ENCODE measurements at places on chromosomes 5 and 9. TPM values are rescaled to one million over a fixed set of nuclear protein-coding genes. Genes with fewer than 3 reads are reported as not detected.

NPR3 gene
- total RNA-seq: not detected

UBAP2 gene
- 17.5 TPM for total RNA-seq

DNA sequence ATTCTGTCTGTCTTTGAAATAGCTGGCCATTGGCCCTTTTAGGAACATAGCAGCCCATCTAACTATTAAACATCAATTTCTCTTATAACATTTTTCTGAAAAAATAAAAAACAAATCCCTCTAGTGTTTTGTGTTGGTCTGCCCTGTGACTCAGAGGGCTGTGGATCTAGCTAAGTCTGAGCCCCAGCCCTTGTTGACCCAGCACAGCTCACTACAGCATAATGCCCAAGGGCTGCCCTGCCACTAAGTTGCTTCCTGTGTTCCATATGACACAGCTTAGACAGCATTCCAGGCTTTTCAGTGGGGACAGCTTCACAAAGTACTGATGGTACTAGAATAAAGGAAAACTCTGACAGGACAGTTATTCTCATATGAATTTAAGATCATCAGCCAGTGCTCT lies 136.0 kb downstream of the SCAMP1 start:
- peaks cover 8% of the 10 kb centered on the region for H3K36me3 ChIP-seq
- H3K4me3 ChIP-seq: no peak overlapping the region
- peak; percentile 15 for DNase-seq
- no peak overlapping the region for H3K27ac ChIP-seq
- peaks cover 8% of the 10 kb centered on the region for H3K4me1 ChIP-seq
- no peaks in the 10 kb centered on the region for H3K27me3 ChIP-seq

DNA sequence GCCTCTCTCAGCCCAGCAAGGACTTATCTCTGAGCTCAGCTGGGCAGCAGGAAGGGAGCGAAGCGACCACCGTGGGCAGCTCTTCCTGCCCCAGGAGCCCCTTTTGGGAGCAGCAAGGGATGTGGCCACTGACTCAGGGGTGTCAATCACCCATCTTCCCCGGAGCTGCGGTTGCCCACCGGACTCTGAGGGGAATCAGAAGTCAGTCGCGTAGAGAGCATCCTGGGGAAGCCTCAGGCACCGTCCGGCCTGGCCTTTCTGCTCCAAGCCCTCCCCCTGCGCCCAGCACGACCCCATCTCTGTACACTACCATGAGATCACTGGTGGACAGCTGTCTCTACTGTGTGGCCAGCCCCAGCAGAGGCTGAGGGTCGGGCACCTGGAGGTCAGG lies 24.6 kb downstream of the GFI1B start:
- no peak overlapping the region for H3K4me3 ChIP-seq
- DNase-seq: no peak
- H3K4me1 ChIP-seq: peaks cover 7% of the 10 kb centered on the region
- no peak overlapping the region for H3K27ac ChIP-seq
- H3K36me3 ChIP-seq: no peaks in the 10 kb centered on the region

SLC4A9 gene
- not detected for total RNA-seq

GRCh38 chr5:42366051-42366450 lies 57.2 kb upstream of the GHR start:
- no peaks in the 10 kb centered on the region for H3K27me3 ChIP-seq
- H3K27ac ChIP-seq: no peak overlapping the region
- H3K4me1 ChIP-seq: no peaks in the 10 kb centered on the region
- DNase-seq: no peak
- no peaks in the 10 kb centered on the region for H3K36me3 ChIP-seq

DNA sequence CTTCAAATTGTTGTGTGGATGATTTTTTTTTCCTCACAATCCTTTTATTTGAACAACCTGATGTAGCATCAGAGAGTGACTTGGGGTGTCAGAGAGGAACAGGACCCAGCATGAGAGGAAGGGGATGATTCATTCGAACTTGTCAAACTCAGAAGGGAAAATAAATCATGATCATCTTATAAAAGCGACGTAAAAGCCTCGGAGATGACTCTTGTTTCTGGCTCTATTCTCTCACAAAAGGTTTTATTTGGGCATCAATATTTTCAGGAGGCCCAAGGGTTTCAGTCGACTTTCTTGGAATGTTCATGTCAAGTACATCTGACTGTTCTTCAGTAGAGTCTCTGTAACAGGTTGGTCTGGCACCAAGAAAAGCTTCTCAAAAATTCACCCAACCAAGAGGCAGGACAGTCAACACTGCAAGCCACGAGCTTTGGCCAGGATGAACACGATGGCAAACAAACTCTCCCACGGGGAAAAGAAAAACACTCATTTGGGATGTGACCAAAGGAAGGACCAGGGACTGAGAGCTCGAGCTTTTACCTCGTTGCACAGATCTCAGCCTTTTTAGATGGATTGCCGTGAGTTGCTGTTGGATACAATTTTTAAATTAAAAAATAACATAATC lies 55.1 kb downstream of the ANKH start:
- no peak overlapping the region for H3K4me3 ChIP-seq
- H3K36me3 ChIP-seq: no peaks in the 10 kb centered on the region
- DNase-seq: no peak
- H3K27ac ChIP-seq: no peak overlapping the region
- no peaks in the 10 kb centered on the region for H3K27me3 ChIP-seq

LCN10 gene
- total RNA-seq: 0.53 TPM

DNA sequence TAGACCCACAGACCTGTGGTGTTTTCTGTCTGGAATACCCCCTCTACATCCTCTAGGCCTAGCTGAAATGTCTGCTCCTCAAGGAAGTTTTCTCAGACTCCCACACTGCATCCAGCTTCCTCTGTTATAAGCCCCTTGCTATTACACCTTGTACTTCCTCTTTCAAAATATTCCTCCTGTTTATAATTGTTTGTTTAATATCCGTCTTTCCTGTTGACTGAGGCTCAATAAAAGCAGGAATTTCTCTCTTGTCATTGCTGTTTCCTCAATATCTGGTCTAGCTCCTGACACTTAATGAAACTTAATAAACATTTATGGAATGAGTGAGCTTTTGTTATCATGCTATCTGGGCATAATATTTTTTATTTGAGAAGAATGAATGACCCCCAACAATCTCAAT lies 34.1 kb upstream of the IQGAP2 start:
- no peaks in the 10 kb centered on the region for H3K36me3 ChIP-seq
- H3K27ac ChIP-seq: no peak overlapping the region
- H3K4me3 ChIP-seq: no peak overlapping the region

PDZD2 gene
- not detected for total RNA-seq

MELK gene
- 59.1 TPM for total RNA-seq

- H3K36me3 ChIP-seq: no peaks in the 10 kb centered on the region
- no peak for DNase-seq
- H3K27me3 ChIP-seq: no peaks in the 10 kb centered on the region
- H3K27ac ChIP-seq: no peak overlapping the region
- no peak overlapping the region for H3K4me3 ChIP-seq
Measured at GRCh38 chr5:76331126-76331525, 72.0 kb upstream of the IQGAP2 start.

RANBP3L gene
- total RNA-seq: 0.09 TPM

PNPLA7 gene
- total RNA-seq: 0.21 TPM

LECT2 gene
- total RNA-seq: not detected

- no peaks in the 10 kb centered on the region for H3K36me3 ChIP-seq
- no peak for DNase-seq
- no peak overlapping the region for H3K4me3 ChIP-seq
- H3K27me3 ChIP-seq: no peaks in the 10 kb centered on the region
Measured at GRCh38 chr5:90226433-90227099, 183.0 kb downstream of the CETN3 start.
